ENCODE measurements at places on chromosomes 6 and 20.
A peak's percentile ranks its signal among the peaks of the same experiment; 100 is the strongest.

DNA sequence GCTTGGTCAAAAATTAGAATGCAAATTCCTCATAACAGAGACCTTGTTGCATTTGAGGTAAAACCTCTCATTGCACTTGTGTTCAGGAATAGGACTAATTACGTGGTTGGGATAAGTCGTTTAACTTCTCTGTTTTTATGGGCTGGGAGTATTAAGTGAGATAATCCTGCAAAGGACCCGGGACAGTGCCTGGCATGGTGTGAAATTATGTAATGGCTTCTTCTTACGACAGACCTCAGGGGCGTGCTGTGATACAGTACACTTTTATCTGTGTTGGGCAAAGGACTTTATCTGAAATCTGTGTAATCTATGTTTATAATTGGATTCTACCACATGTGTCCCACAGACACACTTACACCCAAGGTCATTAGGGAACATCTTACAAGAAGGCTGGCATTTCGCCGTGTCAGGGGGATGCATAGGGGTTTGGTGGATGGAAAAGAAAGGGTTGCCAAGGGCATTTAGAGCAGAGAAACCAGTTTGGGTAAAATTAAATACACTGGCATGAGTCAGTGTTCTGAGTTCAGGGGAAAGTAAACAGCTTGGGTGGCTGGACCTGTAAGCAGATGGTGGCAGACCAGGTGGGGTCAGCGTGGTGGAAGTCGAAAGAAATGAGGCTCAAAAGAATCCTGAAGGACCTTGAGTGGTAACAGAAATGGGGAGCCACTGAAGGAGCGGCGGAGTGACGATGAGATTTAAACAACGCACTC is 17.2 kb upstream of the RTF2 start:
- no peak for DNase-seq

GRCh38 chr20:5880326-5880725 is 70.0 kb downstream of the TRMT6 start:
- no peak for DNase-seq

GRCh38 chr6:50451826-50452400 is 261.4 kb upstream of the TFAP2D start:
- DNase-seq, result no peak

- peak; percentile 24 for DNase-seq
Observed at GRCh38 chr20:44642203-44643153, 9.0 kb downstream of the ADA start.

- no peak for DNase-seq
Observed at GRCh38 chr6:167465482-167465881, 140.6 kb downstream of the TTLL2 start.

- no peak for DNase-seq
Observed at GRCh38 chr20:63294536-63294900, 1.5 kb downstream of the COL20A1 start.

GRCh38 chr6:15685619-15686018 is 22.8 kb upstream of the DTNBP1 start:
- no peak for DNase-seq

DNA sequence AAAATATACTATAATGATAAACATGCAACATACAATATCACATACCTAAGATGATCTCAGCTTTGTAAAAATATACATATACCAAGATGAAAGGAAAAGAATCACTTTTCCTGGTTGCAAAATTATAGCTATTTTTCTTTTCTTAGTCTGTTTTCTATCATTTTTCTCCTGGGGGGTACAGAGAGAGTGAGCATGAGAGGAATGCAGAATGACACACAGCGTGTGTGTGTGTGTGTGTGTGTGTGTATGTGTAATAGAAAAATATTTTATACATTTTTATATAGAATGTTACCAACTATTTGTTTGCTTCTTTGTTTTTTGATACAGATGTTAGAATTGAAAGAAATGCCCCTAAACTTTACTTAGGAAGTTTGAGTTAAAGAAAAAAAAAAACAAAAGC is 64.3 kb downstream of the FAM83B start:
- DNase-seq, result no peak

DNA sequence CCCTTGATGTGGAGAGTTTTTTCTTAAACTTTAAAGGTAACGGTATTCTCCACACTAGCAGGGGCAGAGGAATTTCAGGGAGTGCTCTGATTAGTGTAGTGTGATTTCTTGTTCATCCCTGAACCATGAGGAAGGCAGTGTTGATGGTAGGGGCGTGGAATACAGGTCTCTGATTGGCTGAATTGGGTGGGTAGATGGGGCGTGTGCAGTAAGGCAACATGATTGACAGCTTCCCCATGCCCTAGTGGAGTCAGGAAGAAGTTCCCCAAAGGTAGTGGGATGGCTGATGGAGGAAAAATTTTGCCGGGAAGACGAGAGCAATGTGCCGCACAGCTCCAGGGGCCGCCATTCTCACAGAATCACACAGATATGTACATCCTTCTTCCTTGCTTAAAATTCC is 97.4 kb upstream of the SALL4 start:
- no peak for DNase-seq

GRCh38 chr6:106750946-106751345 is 121.6 kb downstream of the QRSL1 start:
- DNase-seq, result no peak

- DNase-seq, result no peak
Observed at GRCh38 chr6:92989656-92990055, 429.7 kb downstream of the EPHA7 start.

GRCh38 chr20:19874040-19874727 is 116.1 kb downstream of the RIN2 start:
- no peak for DNase-seq

DNA sequence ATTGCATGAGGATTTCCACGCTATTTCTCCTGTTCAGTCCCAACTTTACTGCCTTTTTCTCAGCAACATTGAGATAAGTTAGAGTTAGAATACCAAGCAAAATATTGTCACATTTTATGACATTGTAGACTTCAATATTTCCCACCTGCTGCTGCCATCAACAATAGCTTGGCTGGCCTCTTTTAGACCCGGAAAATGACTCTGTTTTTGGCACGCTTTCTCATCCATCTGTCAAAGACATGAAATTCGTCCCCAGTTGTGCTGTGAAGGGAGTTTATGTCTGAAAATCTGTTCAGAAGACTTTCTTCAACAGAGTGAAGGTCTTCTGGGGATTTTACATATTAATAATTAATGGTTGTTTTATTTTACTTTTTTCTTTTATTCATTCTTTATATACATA is 857.3 kb downstream of the FRK start:
- DNase-seq, result no peak

DNA sequence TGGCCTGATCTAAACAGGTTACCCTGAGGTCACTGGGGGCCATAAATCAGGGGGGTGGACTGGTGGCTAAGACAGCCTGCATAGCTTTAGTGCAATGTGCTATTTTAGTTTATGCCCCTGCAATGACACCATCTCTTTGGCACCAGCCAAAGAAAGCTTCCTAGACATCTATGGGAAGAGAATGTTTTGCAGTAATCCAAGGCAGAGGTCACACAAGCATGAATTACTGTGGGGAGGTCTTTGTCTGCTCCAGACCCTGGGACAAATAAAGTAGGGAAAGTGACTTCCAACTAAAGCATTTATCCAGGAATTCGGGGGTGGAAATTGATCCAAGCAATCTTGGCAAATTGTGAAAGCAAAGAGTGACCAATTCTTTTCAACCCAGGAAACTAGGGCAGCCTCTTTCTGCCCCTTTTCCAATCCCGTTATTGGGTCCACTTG is 5.3 kb downstream of the RIPOR2 start:
- DNase-seq, result no peak

DNA sequence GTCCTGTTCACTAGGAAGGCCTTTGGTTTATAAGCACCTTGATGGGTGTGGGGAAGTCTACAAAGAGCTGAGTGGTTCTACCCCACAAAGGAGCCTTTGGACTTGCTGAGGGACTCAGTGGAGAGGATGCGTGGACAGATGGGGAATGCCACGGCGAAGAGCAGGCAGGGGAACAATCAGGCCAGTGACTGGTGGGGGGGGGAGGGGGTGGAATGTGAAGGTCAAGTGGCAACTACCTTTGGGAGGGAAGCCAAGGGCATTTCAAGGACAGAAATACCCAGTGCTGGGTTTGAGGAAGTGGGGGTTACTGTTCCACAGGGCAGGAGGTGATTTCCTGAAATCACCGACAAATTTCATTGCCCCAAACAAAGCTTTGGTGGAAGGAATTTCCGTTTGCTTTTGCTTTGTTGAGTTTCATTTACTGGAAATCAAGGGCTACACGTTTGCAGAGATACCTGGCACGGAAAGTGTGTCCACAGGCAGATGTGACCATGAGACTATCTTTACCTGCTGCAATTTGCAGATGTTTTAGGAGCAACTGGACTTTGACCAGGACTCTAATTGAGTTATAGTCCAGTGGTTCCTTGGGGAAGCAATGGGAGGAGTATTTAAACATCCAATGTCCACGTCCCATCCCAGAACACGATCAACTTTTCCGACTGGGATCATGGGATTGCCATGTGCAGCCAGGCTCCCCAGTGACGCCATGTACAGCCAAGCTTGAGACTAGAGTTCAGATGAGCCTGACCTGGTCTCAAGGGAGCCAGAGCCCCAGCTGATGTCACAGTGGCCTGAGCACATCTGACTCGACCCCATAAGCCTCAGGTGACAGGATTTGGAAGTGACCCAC is 8.0 kb downstream of the CST3 start:
- DNase-seq, result no peak

GRCh38 chr6:7124636-7125035 is 16.9 kb downstream of the RREB1 start:
- DNase-seq, result no peak

- no peak for DNase-seq
Observed at GRCh38 chr6:43614396-43614730, 14.7 kb downstream of the GTPBP2 start.

DNA sequence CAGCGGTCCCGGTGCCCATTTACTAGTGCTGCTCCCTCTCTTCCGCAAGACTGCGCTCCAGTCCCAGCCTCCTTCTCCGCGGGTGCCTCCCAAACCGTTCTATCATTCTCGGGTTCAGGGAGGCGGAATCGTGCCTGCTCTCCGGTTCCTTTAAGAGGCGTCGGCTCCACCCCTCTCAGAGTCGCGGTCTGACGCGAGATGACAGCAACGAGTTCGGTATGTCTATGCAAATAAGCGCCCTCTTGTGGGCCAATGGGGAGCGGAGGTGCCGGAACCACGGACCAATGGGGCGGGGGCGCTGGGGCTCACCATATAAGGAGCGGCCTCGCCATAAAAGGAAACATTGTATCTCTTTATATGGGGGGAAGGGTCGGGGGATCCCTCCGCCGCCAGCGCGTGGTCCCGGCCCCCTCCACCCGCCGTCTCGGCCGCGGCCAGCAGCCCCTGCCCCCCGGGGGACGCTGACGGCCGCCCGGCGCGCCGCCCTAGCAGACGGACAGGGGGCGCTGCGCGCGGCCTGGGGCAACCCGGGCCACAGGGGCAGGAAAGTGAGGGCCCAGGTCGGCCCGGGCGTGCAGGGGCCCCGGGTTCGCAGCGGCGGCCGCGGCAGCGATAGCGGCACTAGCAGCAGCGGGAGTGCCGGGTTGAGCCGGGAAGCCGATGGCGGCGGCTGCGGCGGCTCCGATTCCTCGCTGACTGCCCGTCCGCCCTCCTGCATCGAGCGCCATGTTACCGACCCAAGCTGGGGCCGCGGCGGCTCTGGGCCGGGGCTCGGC is at the start of gene SRF:
Gene SRF, plus strand, starts transcription at position 339 of the 776 bp plus-strand sequence. Its CDS starts 388 bp downstream, at position 727.
- peak; percentile 98 for DNase-seq

DNA sequence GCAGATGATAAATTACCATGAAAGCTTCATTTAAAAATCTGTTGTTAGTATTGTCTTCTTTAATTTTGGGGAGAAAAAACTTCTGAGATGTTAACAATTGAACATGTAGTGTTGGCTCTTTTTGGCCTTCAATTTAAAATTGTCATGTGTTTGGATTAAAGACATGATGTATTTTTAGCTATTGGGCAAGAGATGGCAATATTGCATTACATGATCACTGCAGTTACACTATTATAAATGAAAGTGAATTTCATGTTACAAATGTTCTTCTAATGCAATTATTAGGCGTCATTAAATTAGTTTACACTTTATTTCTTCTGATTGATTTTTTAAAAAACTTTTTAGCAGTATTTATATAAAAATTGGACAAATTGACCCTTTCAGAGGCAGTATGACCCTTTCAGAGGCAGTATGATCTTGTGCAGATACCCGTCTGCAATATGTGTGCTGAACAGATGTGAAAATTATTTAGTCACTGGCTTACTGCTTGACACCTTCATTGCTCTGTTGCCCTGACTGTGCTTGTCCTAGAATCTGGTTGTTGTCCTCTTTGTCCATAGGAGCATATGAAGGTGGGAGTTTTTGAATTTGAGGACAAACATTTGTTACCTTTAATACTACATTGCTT is 25.8 kb downstream of the CDKAL1 start:
- no peak for DNase-seq

- no peak for DNase-seq
Observed at GRCh38 chr6:27872642-27873020, 39.6 kb downstream of the OR2B2 start.

GRCh38 chr6:140663772-140664171 is 1289.3 kb upstream of the CITED2 start:
- DNase-seq, result no peak

DNA sequence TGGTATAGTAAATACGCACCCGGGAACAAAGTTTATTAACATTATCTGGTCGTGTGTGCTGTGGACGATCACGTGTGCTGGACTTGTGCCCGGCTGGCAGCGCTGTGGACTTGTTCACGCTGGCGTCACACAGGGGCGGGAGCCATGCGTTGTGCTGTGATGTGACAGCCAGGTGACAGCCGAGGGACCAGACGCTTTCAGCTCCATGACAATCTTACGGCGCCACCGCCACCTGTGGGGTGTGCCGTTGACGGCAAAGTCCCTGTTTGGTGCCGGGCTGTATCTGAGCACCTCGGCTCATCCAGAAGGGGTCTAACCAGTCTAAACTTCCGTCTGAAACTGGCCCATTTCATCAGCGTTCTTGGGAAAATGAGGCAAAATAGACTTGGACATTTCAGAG is 25.2 kb downstream of the DLL1 start:
- no peak for DNase-seq

GRCh38 chr6:41546866-41547798 is 951 bp downstream of the FOXP4 start:
- DNase-seq, result peak; percentile 36

DNA sequence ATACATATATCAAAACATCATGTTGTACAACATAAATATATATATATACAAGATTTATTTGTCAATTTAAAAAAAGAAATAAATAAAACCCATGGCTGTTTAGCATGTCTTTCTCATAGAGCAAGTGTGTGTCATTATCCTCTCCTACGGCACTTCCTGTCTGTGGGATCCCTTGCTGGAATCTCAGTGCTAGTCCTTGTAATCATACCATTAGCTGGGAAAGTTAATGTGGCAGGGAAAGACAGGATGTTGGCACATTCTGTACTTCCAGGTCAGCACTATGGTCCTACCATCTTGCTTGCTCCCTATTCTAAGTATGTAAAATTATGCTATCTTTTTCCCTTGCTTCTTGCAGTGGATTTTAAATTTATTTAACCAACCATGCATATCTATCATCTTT is 9.5 kb upstream of the SLC17A3 start:
- DNase-seq, result no peak

GRCh38 chr6:108403236-108403635 is 108.4 kb downstream of the AFG1L start:
- no peak for DNase-seq

- DNase-seq, result no peak
Observed at GRCh38 chr6:19929312-19929711, 92.1 kb downstream of the ID4 start.

Data from hypothalamus (tissue), 51 donors.